Mesendoderm (in vitro differentiated cells): ENCODE measurements at places on chromosomes 5 and 9.

DNA sequence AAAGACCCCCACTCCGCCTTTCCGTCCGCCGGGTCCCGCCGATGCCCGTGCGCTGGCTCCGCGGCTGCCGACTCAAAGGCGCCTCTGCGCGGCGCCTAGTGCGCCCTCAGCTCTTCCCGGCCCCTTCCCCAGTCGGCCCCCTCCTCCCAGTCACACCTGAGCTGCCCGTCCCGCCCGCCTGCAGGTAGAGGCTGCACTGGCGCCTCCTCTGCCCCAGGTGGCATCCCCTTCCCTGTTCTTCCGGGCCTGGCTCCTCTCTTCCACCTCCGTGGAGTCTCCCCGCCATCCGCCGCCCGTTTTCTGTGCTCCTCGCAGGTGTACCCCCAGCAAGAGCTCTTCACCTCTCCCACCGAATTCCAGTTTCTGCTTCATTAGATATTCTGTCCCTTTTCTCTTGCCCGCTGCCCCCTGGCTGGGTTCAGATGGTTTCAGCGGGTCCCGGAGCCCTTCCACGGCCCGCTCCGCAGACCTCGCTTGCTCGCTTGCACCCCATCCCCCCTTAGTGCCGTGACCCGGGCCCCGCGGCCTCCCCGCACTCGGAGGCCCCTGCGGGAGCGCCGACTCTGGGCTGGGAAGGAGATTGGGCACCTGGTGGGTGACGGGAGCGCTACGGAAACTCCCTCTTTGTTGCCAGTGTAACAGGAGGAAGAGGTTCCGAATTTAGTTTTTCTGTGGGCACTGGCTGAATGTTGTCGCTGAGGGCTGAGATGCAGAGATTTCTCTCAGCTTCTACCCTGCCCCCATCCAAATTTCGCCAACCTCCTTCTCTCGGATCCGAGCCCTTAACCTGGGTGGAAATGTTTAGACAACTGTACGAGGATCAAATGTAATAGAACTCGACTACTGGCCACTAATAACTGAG lies 809 bp downstream of the SLC44A1 start:
- peak; percentile 90 for DNase-seq

- no peak for DNase-seq
Observed at GRCh38 chr9:27485158-27485557, 38.9 kb upstream of the IFNK start.

GRCh38 chr9:13035822-13036221 lies 243.7 kb downstream of the MPDZ start:
- DNase-seq, result no peak

DNA sequence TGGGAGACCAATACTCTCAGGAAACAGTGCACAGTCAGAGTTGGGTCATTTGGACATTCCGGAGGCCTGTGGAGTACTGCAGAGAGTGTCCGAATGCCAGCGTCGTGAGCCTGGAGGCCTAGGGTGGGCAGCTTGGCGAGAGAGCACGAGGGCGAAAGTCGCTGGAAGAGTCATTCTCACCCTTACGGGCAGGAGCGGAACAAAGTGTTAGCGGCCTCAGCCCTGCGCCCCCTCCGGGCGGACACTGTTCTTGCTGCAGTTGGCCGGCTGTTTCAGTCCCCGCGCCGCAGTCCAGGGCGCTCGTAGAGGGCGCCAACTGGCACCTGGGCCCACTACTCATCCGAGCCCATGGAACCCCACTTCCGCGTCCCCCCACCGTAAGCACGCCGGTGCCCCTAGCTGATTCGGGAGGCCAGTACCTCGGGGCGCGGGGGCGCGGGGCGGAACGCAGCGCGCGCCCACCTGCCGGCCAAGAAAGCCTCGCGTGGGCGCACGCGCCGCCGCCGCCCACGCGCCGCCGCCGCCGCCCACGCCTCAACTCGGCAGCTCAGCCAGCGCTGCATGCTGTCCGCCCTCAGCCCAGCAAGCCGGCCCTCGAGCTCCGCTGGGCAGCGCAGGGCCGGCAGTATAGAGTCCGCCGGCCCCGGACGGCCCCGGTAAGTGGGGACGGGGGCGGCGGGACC lies 99.7 kb upstream of the CCL21 start:
- DNase-seq, result peak; percentile 76
